ENCODE measurements at places on chromosomes 12 and 14.

GRCh38 chr12:30952015-30952414, 25.5 kb downstream of the TSPAN11 start:
- DNase-seq, result no peak

- no peak for DNase-seq
Measured at GRCh38 chr12:77351860-77352259, 286.5 kb upstream of the E2F7 start.

GRCh38 chr14:95018821-95019220, 138.5 kb downstream of the DICER1 start:
- DNase-seq, result no peak

GRCh38 chr12:50615907-50616296, 111.1 kb downstream of the DIP2B start:
- DNase-seq, result no peak

DNA sequence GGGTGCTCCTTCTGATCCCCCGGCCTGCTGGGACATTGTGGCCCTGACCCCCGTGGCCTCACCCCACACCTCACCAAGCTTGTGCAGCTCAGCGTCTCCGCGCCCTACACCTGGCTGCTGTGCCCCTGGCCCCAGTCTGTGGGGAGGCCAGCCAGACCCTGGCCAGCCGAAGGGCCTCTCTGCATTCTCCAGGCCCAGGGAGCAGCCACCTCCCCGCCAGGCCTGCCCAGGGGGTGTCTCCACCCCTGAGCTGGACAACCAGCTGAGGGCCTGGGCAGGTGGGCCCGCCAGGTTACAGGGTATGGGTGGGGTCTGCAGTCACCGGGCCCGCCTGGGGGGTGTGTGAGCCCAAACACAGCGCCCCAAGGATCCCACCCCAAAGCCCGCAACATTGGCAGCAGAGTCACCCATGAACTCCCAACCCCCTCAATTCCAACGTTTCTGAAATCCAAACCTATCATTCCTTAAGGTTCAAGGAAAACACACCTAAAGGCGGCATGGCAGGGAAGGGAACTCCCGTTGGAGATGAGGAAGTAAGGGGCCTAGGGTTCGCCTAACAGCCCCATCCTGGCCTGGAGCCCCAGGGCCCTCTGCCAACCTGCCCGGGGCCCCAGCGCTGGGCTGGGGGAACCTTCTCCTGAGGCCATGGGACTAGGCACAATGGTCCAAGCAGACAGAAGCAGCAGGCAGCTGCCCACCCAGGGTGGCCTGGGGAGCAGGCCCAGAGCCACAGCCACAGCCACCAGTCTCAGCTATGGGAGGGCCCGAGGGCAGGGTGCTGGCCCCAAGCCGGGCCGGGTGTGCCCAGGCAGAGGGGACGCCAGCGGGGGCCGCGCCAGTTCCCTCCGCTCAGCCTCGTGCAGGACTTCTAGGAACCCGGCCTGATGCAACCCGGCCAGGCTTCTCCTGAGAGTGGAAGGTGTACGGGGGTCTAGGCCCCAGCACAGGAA, 8.5 kb downstream of the AKT1 start:
- no peak for DNase-seq

- DNase-seq, result no peak
Measured at GRCh38 chr14:99163446-99163845, 108.6 kb downstream of the BCL11B start.

All from T-helper 9 cell (primary cell).